ENCODE measurements at places on chromosomes 2 and 18. TPM values are rescaled to one million over a fixed set of nuclear protein-coding genes. Genes with fewer than 3 reads are reported as not detected.

Gene MCFD2
- 41.7 TPM for total RNA-seq

Gene APCDD1
- not detected for total RNA-seq

Gene NDC80
- total RNA-seq, result 38.8 TPM

Gene RTP5
- not detected for total RNA-seq

Gene DNAJC5G
- not detected for total RNA-seq

Gene NAT8
- total RNA-seq, result not detected

Gene CHRND
- not detected for total RNA-seq

Gene SLC4A3
- 0.05 TPM for total RNA-seq

- no peak overlapping the region for H3K4me3 ChIP-seq
- no peak for DNase-seq
- H3K27ac ChIP-seq, result no peak overlapping the region
- H3K27me3 ChIP-seq, result no peaks in the 10 kb centered on the region
Measured at GRCh38 chr18:30234755-30235154, 807.8 kb downstream of the DSC3 start.

GRCh38 chr2:96913398-96914202 lies 43.7 kb upstream of the SEMA4C start:
- peaks cover 8% of the 10 kb centered on the region for H3K4me1 ChIP-seq
- no peak for DNase-seq
- no peaks in the 10 kb centered on the region for H3K36me3 ChIP-seq
- no peak overlapping the region for H3K4me3 ChIP-seq
- 0 out of 2 replicates have a peak, but pooled peaks cover 2% of the 10 kb centered on the region for H3K27me3 ChIP-seq

- DNase-seq, result no peak
Measured at GRCh38 chr2:219575566-219576504, 3.7 kb downstream of the INHA start.

GRCh38 chr2:11889101-11889850 lies 142.8 kb downstream of the LPIN1 start:
- H3K27me3 ChIP-seq, result no peaks in the 10 kb centered on the region
- no peak for DNase-seq
- no peak overlapping the region for H3K4me3 ChIP-seq
- H3K4me1 ChIP-seq, result no peaks in the 10 kb centered on the region

DNA sequence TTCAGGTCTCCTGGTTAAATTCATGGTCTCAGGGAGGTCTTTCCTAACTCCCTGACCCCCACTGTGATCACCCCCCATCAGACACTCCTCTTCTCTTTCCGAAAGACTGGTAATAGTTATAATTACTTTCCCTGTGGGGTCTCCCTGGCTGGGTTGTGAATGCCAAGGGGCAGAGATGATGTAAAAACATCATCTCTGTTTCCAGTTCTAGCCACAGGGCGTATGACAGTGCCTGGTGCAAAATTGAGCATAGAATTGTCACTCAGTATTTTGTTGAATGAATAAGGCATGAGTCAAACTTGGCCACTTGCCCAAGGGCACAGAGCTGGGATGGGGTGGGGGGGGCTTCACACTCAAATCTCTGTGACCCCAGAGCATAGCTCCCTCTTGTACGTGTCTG lies 65.2 kb downstream of the LTBP1 start:
- H3K27me3 ChIP-seq, result no peaks in the 10 kb centered on the region
- DNase-seq, result no peak
- no peak overlapping the region for H3K27ac ChIP-seq
- H3K4me3 ChIP-seq, result no peak overlapping the region
- no peaks in the 10 kb centered on the region for H3K36me3 ChIP-seq
- no peaks in the 10 kb centered on the region for H3K4me1 ChIP-seq

DNA sequence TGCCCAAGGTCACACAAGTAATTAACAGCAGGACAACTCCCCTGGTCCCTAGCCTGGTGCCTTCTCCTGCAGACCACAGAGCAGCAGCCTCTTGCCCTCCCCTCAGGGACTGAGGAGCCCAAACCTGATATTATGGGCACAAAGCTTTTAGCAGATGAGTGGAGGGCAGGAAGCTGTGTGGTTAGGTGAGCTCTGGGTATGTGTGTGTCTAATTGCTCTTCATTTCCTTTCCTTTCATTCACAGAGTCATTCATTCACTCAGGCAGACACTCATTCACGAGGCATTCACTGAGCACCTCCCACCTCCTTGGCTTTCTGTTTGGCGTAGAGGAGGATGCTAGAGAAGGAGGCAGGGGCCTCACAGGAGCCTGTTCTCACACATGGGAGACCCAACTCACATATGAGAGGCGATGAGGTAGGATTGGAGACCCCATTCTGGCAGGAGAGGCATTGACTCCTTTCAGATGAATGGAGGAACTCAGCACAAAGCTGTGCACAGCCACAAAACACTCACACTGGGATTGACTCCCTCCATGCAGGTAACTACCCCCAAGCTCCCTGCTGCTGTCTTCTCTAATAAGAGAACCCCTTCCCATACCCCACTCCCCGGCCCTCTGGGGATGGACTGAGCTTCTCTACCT lies 306.8 kb upstream of the SKOR2 start:
- H3K27me3 ChIP-seq, result peaks cover 8% of the 10 kb centered on the region
- no peaks in the 10 kb centered on the region for H3K4me1 ChIP-seq
- no peak overlapping the region for H3K4me3 ChIP-seq
- no peaks in the 10 kb centered on the region for H3K36me3 ChIP-seq
- H3K27ac ChIP-seq, result no peak overlapping the region

- no peaks in the 10 kb centered on the region for H3K27me3 ChIP-seq
- H3K4me1 ChIP-seq, result no peaks in the 10 kb centered on the region
- H3K4me3 ChIP-seq, result no peak overlapping the region
- no peak overlapping the region for H3K27ac ChIP-seq
Measured at GRCh38 chr18:54532222-54532621, 58.8 kb upstream of the DYNAP start.

DNA sequence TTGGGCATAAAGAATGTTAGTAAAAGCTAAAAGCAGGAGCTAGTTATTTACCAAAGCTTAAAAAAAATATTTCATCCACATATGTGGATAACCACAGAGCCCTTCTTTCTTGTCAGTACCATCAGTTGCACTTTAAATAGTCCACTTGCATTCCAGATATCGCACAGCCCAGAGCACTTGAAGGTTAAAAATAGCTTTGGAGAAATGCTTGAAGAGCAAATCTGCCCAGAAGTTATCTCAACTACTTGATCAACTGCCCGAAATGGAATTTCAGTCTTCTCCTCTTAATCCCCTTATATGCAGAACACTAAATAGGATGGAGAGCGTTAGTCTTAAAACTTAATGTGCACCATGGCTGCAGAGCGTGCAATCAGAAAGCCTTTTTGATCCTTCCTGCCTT lies 148.3 kb downstream of the PLEKHA3 start:
- no peaks in the 10 kb centered on the region for H3K36me3 ChIP-seq
- no peaks in the 10 kb centered on the region for H3K27me3 ChIP-seq
- no peaks in the 10 kb centered on the region for H3K4me1 ChIP-seq
- no peak overlapping the region for H3K27ac ChIP-seq
- DNase-seq, result no peak

GRCh38 chr2:121588357-121588756 lies 57.7 kb downstream of the RNU4ATAC start:
- DNase-seq, result no peak
- no peak overlapping the region for H3K4me3 ChIP-seq
- H3K36me3 ChIP-seq, result peaks cover 4% of the 10 kb centered on the region
- no peaks in the 10 kb centered on the region for H3K4me1 ChIP-seq
- H3K27ac ChIP-seq, result no peak overlapping the region

DNA sequence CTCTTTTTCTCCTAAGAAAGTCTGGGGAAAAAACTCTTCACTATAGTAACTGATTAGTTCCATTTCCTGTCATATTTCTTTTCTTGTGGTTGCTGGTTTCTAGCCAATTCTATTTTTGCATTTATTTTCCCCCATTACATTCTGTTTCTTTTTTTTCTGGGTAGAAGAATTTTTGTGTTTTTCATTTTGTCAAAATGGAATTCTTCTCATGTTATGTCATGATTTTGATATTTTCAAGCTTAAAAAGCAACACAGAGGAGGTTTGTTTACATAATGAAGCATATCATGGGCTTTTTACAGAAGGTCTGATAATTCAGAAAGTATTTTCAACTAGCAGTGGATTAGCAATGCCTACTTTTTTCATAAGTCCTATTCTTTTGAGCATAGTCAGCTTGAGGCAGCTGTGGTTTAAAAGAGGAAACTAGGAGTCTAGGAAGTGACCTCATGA lies 102.0 kb downstream of the MAP2 start:
- H3K27me3 ChIP-seq, result no peaks in the 10 kb centered on the region
- no peak overlapping the region for H3K4me3 ChIP-seq
- DNase-seq, result no peak
- peaks cover 10% of the 10 kb centered on the region for H3K4me1 ChIP-seq
- no peaks in the 10 kb centered on the region for H3K36me3 ChIP-seq

GRCh38 chr2:130337735-130338325 lies 4.9 kb upstream of the IMP4 start:
- no peaks in the 10 kb centered on the region for H3K27me3 ChIP-seq
- no peak overlapping the region for H3K27ac ChIP-seq
- H3K4me3 ChIP-seq, result no peak overlapping the region

- no peaks in the 10 kb centered on the region for H3K36me3 ChIP-seq
- peak within 1 kb of the TSS; percentile 91 for H3K27ac ChIP-seq
- peak within 1 kb of the TSS; percentile 96 for H3K4me3 ChIP-seq
- DNase-seq, result peak; percentile 94
- no peaks in the 10 kb centered on the region for H3K27me3 ChIP-seq
Measured at GRCh38 chr2:203014456-203015199, at the start of gene NBEAL1. TSS of gene NBEAL1 (plus strand) at chr2:203014875. CDS start at chr2:203016385, 1,510 bp downstream.

- H3K4me1 ChIP-seq, result peaks cover 7% of the 10 kb centered on the region
- no peak overlapping the region for H3K27ac ChIP-seq
- H3K27me3 ChIP-seq, result no peaks in the 10 kb centered on the region
Measured at GRCh38 chr2:41735476-41735875, 312.3 kb upstream of the PKDCC start.

- H3K27ac ChIP-seq, result no peak overlapping the region
- no peaks in the 10 kb centered on the region for H3K27me3 ChIP-seq
- no peak for DNase-seq
- H3K36me3 ChIP-seq, result no peaks in the 10 kb centered on the region
Measured at GRCh38 chr2:45965871-45966498, 314.5 kb downstream of the PRKCE start.

- no peaks in the 10 kb centered on the region for H3K27me3 ChIP-seq
- DNase-seq, result no peak
- H3K27ac ChIP-seq, result no peak overlapping the region
Measured at GRCh38 chr2:62046141-62046540, 140.7 kb downstream of the COMMD1 start.

DNA sequence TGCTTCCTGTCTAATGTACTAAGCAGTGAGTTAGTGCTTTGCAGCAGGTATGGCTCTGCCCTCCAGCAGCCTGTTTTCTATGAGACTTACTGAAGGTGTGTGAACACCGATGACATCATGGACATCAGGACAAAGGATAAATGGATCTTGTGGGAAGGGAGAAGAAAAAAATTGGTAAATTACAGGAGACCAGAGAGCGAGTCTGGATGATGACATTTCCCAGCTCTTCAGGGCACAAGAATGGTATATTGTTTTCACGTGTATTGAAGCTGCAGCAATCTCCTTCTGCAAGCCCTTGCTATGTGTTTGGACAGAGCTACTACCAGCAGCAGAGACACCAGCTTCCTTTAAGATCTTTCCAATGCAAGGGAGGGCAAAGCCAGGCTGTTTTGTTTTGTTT lies 47.2 kb downstream of the DCC start:
- H3K4me3 ChIP-seq, result no peak overlapping the region
- H3K36me3 ChIP-seq, result no peaks in the 10 kb centered on the region
- H3K27ac ChIP-seq, result no peak overlapping the region
- H3K4me1 ChIP-seq, result peaks cover 2% of the 10 kb centered on the region
- no peaks in the 10 kb centered on the region for H3K27me3 ChIP-seq

DNA sequence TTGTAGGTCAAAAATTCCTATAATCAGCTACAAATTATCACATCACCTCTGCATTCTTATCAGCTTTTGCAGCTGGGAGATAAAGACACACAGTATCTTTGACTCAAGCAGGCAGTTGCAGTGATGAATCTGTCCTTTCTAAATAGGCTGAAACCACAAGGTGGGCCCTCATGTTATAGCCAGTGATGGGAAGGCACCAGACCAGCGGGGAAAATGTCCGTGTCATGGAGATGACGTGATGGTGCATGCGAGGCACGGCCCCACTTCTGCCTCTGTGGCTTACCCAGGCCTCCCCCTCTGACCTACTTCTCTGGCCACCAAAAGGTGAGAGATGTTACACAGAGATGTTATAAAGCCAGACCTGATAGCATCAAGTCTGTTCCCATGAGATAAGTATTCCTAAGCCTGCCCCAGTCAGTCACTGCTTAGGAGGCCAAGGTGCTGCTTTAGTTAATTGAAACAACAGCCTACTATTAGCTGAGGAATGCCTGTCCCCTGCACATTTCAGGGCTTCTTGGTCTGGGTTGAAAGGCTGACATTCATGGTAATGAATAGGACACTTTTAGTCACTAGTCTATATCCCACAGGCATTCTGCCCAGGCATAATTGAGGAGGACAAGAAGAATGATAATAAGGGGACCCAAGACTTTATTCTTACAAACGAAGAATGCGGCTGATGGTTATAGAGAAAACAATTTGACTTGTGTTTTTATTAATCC lies 327.9 kb downstream of the LPIN1 start:
- H3K4me3 ChIP-seq, result no peak overlapping the region
- peak; percentile 67 for DNase-seq
- peaks cover 34% of the 10 kb centered on the region for H3K4me1 ChIP-seq
- no peaks in the 10 kb centered on the region for H3K36me3 ChIP-seq

DNA sequence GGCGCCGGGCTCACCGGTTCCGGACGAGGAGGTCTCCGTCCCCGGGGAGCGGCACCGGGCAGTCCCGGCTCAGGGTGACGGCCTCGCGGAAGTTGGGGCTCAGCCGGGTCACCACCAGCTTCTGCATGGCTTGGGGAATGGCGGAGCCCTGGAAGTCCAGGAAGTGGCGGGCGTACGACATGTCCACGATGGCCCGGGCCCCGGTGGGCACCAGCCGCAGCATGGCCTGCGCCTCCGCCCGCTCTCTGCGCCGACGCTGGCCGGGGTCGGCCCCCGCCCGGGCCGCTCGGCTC lies 157 bp downstream of the PTGR3 start:
- H3K36me3 ChIP-seq, result no peaks in the 10 kb centered on the region
- peak overlapping the region; percentile 86 for H3K27ac ChIP-seq
- peak overlapping the region; percentile 96 for H3K4me3 ChIP-seq
- H3K4me1 ChIP-seq, result peaks cover 6% of the 10 kb centered on the region

DNA sequence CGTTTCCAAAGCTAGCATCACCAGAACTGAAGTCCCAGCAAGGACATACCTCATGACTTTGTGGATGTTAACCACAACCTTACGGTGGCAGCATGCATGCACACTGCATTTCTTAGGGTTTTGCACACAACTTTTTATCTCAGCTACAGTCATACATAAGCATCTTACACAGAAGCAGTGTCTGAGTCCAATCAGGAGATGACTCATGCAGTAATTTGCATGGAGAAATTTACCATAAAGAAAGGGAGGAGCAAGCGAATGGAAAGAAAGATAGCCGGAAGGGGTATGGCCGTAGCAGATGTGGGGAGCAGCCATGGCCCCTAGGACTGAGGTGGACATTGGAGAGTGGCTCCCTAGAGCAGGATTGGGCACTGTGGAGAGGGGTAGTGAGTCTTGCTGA lies 522.5 kb downstream of the GALR1 start:
- H3K27me3 ChIP-seq, result no peaks in the 10 kb centered on the region
- DNase-seq, result no peak
- no peak overlapping the region for H3K27ac ChIP-seq
- no peak overlapping the region for H3K4me3 ChIP-seq
- H3K4me1 ChIP-seq, result no peaks in the 10 kb centered on the region
- no peaks in the 10 kb centered on the region for H3K36me3 ChIP-seq

- H3K27me3 ChIP-seq, result no peaks in the 10 kb centered on the region
- H3K36me3 ChIP-seq, result no peaks in the 10 kb centered on the region
- no peaks in the 10 kb centered on the region for H3K4me1 ChIP-seq
Measured at GRCh38 chr2:181751266-181752030, 71.1 kb upstream of the NEUROD1 start.
